Stimulated activated naive B cell treated with anti-CD40 and anti-IgM and Interleukin-4, amounts not matched to agents 10 μg/mL and 1 μg/mL and 100 μg/mL, for 72 hours (primary cell): ENCODE measurements at places on chromosomes 5 and 9.

DNA sequence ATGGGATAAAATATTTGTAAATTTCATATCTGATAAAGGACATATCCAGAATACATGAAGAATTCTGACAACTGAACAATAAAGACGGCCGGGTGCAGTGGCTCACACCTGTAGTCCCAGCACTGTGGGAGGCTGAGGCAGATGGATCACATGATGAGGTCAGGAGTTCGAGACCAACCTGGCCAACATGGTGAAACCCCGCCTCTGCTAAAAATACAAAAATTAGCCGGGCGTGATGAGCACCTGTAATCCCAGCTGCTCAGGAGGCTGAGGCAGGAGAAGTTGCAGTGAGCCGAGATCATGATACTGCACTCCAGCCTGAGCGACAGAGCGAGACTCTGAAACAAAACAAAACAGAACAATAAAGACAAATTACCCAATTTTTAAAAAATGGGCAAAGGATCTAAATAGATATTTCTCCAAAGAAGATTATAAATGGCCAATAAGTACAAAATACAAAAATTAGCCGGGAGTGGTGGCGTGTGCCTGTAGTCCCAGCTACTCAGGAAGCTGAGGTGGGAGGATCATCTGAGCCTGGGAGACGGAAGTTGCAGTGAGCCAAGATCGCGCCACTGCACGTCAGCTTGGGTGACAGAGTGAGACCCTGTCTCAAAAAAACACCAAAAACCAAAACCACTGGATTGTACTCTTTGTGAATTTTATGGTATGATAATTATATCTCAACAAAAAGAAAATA is 9.6 kb upstream of the NSD1 start:
- no peak for DNase-seq

DNA sequence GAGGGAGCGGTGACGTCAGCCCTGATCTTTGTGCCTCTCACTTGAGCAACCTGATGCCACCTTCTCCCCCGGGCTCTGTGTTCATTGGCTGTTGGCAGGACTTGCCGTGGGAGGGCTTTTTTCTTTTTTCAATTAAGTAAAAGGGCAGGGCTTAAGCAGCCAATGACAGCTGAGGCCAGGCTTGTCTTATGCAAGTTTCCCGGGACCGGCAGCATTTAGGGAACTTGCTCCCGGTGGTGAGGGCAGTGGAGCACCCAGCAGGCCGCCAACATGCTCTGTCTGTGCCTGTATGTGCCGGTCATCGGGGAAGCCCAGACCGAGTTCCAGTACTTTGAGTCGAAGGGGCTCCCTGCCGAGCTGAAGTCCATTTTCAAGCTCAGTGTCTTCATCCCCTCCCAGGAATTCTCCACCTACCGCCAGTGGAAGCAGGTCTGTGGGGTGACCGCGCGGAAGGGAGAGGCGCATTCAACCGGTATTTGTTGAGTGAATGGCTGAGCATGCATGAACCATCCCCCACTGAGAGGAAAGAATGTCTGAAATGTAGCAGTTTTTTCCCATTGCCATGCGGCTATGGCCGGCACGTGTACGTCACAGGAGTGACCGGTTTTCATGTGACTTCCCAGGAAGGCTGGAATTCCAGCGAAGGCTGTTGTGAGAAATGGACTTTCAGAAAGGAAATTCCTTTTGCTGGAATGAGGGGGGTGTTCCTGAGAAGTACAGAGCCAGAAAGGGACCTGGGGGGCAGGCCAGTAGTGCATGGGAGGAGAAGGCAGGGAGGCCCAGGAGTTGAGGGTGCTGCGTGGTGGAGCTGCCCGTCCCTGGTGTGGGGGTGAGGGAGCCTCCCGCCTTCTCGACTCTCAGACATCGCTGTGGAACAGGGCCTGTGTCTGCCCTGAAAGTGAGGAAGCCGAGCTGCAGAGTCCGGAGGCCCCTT is 29.0 kb downstream of the PTGES2 start:
- no peak for DNase-seq

- peak; percentile 9 for DNase-seq
Measured at GRCh38 chr9:107219486-107220077, 63.5 kb upstream of the RAD23B start.

DNA sequence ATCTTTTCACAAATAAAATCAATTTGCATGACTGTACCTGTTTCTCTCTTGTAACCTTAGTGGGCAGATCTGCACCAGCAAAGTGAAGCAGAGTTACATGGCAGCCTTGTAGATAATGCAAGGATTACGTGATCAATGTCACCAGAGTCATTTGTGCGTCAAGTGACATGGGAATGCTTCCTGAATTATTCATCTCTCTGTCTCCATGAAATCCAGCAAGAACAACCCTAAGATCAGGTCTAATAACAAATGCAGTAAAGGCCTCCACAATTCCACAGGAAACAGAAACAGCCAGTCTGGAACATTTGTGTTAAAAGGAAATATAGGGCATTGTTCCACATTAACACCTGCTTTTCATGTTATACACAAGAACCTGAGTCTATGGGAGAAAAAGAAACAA is 7.8 kb downstream of the GZMA start:
- no peak for DNase-seq

DNA sequence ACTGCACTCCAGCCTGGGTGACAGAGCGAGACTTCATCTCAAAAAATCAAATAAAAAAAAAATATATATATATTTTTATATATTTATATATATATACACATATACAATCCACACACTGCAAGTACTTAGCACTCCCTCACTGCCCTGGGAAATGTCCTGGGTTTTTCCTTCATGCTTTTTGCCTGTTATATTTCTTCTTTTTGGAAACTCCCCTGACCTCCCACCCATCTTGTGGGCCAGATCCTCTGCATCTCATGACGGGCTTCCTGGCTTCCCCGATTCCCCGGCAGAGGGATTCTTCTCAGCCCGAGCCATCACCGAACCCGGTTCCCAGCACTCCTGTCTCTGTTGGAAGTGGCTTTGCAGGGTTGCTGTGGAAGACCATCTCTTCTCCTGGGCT is 39.5 kb upstream of the NCS1 start:
- DNase-seq = no peak

GRCh38 chr5:140992828-140993227 is 26.6 kb downstream of the PCDHAC2 start:
- no peak for DNase-seq

- DNase-seq = no peak
Measured at GRCh38 chr5:54390015-54390414, 65.5 kb upstream of the HSPB3 start.

GRCh38 chr9:81526587-81526986 is 162.8 kb downstream of the TLE1 start:
- no peak for DNase-seq

DNA sequence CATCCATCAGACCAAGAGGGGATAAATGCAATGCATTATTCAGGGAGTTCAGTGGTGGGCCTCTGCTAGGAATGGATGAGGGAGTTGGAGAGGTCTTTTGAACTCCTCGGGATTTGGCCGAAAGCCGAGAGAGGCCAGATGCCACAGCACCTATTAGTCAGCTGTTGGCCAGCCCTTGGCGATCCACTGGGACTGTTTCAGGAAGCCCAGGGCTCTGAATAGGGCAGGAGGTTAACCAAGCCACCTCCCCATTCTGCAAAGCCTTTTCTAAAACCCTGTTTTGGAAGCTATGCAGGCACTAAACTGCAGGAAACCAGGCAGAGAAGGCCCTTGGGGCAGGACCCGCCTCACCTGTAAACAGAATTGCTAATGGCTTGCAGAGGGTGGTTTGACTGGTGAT is 37.8 kb downstream of the ASTN2 start:
- no peak for DNase-seq

DNA sequence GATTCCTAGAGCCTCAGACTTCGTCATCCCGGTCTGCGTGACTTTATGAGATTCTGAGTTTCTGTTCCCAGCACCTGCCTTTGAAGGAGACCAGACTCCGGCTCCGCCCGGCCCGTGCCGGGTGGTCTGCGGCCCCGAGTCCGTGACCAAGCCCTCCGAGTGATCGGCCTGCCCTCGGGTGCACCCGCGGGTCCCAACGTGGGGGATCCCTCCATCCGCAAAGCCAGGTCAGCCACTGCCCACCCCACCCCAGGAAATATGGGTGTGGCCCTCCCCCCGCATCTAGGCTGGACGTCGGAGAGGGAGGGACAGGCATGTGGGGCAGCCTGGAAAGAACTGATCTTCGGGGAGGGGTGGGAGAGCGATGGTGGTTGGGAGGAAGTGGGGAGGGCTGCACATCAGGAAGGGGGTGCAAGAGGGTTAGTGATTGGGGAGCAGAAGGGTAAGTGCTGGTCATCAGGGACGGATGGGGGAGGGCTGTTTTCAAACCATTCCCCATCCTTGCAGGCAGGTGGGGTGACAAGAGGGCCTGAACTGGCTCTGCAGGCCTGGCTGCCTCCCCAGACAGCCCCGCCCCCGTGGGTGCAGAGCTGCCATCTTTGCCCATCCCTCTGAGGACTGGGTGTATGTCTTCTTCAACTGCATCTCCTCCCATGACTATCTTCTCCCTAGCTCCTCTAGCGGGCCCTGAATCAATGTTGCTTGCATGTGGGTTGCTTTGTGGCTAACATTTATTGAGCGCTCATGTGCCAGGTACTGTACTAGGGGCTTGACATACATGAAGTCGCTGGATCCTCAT is 747 bp downstream of the LRSAM1 start:
- DNase-seq = peak; percentile 42
